ENCODE measurements at places on chromosomes 2 and 18.

DNA sequence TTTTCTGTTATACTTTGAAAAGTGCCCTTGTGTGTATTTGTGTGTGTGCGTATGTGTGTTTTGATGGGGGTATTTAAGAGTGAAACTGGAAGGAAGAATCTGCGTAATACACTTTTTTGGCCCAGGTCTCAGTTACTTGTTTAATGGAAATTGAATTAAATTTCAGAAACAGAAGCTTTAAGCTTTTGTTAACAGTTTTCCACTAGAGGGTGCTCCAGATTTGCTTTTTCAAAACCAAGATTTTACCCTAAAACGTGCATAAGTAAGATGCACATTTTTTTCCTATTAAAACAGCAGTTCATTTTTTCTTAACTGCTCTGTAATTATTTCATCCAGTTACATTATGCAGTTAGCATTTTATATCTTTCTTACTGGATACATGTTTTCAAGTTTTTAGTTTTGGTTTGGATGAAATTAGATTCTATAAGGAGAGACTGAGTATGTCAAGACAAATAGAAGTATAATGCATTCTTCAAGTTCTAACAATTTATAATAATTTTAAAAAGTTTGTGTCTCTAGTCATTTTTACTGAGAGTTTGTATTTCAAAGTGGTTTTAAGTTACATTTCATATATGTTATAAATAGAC is 97.2 kb downstream of the PIK3C3 start:
- no peak for DNase-seq

GRCh38 chr18:10038268-10038667 is 124.5 kb downstream of the VAPA start:
- no peak for DNase-seq

- DNase-seq, result no peak
Measured at GRCh38 chr2:112293636-112294401, 18.4 kb downstream of the ZC3H6 start.

DNA sequence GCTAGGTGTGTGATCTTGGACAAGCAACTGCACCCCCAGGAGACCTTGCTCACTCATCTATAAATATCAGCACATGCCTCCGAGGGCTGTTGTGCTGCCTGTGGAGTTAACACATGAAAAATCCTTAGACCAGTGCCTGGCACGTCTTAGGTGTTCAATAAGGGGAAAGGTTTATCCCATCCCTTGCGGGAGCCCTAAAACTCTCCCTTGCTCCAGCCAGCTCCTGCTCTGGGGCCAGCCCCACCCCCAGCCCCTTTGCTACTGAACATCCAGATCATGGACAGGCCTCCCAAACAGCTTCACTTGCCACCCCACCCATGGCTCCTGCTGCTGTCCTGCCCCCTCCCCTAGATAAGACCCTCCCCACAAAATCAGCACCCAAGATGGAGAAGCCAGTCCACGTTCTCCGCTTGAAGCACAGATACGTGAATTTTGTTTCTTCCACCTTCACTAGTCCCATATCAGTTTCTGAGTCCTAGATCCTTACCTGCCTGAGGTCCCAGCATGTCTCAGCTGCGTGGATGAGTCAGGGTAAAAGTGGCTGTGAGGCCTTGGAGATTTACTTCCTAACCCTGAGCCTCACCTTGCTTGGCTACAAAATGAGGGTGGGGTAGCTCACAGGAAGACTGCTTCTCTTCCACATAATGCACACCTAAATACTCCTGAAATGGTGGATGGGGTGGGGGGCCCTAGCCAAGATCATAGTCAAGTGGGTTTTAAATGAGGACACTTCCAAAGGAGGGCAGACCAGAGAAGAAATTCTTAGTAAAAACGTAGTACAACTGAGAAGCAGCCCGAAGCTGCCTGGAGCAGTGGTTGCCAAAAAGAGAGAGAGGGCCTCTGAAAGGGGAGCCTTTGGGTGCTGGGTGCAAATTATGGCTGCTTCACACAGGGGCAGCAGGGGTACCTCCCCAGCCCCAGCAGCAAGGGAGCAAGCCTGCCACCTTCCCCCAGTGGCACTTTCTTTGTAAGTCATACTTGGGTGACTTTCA is 40.4 kb downstream of the C1QL2 start:
- no peak for DNase-seq

- DNase-seq, result no peak
Measured at GRCh38 chr2:97742381-97742847, 29.0 kb downstream of the ZAP70 start.

- DNase-seq, result no peak
Measured at GRCh38 chr2:53670331-53670730, 97.3 kb upstream of the CHAC2 start.

GRCh38 chr2:138948070-138948539 is 167.9 kb upstream of the NXPH2 start:
- no peak for DNase-seq

DNA sequence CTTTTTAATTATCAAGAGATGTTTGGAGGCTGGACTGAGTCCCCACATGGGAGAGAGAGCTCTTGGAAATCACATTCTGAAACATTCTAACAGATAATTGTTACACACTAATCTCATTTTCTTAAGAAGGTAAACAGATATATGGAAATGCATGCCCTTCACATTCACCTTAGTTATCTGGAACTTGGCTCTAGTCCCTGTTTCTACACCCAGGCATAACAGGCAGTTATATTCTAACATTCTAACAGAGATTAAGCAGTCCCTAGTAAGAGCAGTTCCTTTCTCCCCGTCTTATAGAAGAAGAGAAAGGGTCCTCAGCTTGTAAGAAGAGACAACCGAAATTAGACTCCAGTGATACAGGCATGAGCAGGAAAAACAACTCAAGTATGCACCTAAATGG is 385.4 kb downstream of the SOX11 start:
- DNase-seq, result no peak

DNA sequence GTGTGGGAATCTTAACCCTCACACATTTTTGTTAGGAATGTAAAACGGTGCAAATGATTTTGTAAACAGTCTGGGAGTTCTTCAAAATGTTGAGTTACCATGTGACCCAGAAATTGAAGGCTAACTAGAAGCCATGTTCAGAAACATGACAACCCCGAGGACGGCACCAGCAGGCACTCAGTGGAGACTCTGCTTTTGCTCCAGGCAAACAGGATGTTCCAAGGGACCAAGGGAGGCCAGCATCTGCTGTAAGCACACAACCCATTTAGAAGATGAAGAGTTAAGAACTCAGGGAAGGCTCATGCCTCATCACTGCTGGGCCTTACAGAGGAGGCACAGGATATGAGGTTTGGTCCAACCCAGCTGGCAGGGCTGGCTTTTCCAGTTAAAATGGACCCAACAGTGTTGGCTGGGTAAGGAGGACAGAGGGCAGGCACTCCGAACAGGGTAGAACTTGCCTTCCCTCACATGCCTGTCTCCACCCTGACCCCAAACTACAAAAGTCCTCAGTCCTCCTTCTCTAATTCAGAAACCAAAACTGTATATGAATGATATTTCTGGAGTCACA is 23.6 kb downstream of the PARD6G start:
- DNase-seq, result no peak

DNA sequence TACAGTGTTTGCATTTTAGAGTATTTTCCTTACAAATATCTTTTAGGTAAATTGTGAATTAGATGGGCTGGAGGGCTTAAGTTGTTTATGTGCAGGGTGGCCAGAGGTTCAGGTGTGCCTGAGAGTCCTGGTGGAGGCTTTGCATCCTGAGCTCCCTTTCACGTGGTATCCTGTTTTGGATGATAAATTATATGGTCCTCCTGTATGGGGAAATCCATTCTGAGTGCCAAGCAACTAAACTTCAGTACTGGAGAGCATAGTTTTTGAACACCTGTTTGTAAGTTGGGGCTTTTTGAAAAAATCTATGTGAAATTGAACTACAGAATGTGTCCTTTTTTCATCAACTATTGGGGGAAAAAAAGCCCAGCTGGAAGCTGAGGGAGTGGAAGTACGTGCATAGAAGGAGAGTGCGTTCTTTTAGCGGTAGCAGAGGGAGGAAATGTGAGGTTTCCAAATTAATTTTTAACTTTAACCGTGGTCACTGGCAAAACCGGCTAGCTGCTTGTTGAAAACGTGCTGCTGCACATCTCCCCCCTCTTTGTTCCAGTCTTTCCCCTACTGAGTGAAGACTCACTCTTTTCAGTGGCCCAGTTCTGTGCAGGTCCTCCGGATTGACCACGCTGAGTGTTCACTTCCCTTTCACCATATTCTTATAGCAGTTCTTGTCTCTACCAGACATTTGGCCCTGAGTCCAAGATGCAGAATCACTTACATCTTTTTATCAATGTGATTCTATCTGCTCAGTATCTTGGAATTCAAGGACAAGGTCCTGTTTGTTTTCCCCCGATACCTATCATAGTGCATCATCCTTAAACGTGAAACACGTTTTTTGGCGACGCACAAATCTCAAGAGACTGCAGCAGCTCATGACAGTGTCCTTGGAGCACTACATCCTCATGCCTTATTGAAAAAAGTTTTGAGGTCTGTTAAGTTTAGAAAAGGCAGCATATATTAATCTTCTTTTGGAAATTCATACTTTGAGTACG is 15.3 kb downstream of the CNOT11 start:
- DNase-seq, result no peak

DNA sequence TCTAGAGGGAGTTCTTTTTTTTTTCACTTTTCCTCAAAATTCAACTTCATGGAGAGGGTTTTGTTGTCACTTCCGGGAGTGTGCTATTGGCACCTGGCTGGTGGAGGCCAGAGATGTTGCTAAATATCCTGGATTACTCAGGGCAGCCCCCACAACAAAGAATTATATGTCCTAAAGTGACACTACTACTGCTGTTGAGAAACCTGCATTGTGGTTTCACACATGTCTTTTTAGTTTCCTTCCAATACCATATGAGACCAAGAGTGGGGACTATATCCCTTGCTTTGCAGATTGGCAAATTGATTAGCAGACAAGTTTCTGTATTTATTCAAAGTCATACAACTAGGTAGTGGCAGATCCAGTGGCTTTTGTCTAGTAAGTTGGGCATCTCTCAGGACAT is 826.8 kb downstream of the TRIB2 start:
- DNase-seq, result no peak

DNA sequence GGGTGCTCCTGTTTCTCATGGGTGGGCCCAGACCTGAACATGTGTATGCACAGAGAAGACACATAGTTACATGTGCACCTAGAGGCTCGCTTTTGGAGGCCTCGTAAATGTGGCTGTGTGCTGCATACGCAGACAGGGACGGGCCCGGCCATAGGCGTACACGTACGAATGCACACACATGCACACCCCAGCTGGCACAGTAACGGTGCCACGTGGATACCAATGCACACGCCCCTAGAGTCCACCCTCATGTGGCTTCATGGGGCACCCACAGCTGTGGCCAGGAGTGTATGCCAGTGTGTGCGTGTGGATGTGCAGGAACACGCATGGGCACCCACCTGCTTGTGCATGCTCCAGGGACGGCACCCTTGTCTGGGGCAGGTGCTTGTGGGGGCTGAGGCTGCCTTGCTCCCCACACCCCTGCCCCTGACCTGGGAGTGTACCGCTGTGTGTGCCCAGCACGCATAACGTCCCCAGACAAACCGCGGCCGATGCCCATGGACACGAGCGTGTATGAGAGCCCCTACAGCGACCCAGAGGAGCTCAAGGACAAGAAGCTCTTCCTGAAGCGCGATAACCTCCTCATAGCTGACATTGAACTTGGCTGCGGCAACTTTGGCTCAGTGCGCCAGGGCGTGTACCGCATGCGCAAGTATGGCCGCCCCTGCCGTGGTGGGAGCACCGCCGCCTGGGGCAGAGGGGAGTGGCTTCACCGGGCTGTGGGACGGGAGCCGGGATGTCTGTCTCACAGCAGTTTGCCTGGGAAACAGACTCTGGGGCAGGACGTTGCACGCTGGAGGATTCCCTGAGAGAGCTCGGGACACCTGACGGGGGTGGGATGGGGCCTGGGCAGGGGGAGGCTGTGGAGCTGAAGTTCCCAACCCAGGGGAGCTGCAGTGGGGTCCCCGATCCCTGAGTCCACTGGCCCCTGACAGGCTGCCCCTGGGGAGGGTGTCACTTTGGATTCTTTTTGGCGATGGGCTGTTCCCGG is 21.0 kb downstream of the ZAP70 start:
- DNase-seq, result no peak

GRCh38 chr2:235017441-235017840 is 65.6 kb downstream of the SH3BP4 start:
- no peak for DNase-seq

- peak; percentile 66 for DNase-seq
Measured at GRCh38 chr2:111121028-111121827, 514 bp downstream of the BCL2L11 start.

DNA sequence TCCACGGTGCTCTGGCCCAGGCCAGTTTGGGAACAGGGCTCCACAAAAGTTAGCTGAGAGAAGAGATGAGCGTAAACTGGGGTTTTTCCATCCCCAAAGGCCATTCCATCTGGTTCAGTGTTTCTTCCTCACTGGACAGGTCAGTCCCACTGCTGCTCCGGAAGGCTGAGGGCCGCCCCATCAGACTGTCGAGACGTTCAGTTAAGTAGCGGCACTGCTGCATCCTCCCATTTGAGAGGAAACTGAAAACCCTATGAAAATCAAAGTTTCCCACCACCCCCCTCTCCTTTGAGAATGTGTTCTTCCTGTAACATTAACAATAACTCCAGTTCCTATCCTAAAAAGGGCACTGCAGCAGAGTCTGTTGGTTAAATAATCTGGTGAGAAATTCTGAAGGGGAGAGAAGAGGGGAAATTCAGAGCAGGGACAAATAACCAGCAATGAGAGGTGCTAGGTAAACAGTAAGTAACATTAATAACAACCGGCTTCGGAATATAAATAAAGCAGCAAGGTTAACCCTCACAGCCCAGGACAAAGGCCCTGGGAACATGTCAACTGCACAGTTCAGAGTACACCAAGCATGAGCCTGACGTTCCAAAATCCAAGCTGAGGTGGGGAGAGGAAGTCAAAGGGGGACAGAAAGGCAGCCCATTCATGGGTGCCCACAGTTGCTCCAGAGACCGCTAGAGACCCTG is 55.4 kb downstream of the UXS1 start:
- DNase-seq, result no peak

- DNase-seq, result no peak
Measured at GRCh38 chr18:32284284-32284683, 94.4 kb downstream of the MEP1B start.

GRCh38 chr2:174383796-174384195 is 11.7 kb upstream of the SCRN3 start:
- no peak for DNase-seq

DNA sequence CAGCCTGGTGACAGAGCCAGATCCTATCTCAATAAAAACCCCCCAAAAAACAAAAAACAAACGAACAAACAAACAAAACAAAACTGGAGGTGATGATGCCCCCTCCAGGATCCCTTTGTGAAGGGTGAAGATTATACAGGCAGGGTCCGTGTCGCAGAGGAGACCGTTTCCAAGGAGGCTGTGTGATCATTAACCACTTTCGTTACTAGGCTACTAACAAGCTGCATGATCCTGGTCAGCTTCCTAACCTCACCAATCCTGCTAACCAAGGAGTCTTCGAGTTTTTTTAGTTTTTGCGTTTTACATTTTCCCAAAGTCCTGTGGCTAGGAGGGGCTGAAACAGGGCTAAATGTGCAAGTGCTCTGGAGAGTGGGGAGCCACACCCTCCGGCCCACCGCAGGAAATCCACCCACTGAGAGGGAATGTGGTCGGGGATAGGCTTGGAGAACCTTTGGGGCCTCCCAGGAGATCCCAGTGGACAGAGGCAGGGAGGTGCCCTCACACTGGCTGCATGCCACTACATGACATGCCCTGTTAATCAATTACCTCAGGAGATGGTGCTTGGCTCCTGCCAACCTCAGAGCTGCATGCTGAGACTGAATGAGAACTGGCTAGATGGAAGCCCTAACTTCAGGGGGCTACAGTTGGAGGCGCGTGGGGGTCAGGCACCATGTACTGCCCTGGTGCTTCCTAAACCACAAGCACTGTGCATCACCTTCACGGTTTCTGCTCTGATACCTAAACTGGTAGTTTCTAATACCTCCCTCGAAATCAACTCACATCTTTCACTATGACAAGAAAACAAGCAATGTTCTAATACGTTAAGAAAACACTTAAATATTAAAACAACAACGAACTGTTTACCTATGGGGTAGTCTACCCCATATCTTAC is 67.5 kb upstream of the RGPD5 start:
- no peak for DNase-seq
